ENCODE measurements at places on chromosomes 4 and X.

GRCh38 chrX:154096140-154097002, 1.1 kb downstream of the MECP2 start:
- DNase-seq = no peak

DNA sequence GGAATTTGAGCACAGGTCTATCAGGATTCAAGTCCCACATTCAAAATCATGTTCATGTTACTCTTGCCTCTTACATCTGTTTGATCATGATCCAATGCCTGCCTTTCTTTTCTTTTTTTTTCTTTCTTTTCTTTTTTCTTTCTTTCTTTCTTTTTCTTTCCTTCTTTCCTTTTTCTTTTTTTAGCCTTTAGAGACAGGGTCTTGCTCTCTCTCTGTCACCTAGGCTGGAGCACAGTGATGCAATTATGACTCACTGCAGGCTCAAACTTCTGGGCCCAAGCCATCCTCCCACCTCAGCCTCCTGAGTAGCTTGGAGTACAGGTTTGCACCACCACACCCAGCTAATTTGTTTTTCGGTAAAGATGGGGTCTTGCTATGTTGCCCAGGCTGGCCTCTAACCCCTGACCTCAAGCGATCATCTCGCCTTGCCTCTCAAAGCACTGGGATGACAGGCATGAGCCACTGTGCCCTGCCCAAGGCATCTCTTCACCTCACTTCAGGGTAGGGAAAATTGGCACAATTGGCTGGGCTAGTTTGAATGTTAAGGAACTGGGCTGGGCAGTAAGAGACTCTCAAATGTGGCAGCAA, 359.2 kb downstream of the FBXW7 start:
- DNase-seq = no peak

DNA sequence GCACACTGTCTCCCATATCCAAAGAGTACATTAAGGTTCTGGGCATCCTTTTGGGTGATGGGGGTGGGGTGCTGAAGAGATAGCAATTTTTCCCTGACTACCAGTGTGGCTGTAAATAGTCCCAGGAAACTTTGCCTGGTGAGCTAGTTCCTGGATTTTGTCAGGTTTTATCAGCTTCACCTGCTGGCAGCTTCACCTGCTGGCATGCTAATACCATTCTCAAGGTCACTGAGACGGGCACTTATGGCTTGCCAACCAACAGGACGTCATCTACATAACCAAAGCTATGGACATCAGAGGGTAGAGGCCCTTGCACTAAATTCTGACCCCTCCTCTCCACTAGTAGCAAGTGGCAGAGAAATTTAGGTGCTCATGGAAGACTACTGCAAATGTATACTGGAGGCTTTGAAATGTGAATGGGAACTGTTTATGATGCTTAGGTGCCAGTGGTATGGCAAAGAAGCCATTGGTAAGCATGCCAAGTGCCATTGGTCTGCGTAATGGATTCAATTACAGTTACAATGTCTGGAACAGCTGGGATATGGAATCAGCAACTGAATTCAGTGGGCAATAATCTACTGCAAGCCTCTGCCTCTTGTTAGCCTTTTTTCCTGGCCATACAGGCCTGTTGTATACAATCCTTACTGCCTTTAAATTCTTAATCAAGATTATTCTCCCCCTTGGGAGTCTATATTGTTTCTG, 71.6 kb upstream of the SH3RF1 start:
- DNase-seq = no peak

- DNase-seq = peak; percentile 53
Observed at GRCh38 chr4:41655177-41655576, 93.3 kb downstream of the PHOX2B start.

- no peak for DNase-seq
Observed at GRCh38 chrX:86263526-86263925, 115.3 kb downstream of the DACH2 start.

DNA sequence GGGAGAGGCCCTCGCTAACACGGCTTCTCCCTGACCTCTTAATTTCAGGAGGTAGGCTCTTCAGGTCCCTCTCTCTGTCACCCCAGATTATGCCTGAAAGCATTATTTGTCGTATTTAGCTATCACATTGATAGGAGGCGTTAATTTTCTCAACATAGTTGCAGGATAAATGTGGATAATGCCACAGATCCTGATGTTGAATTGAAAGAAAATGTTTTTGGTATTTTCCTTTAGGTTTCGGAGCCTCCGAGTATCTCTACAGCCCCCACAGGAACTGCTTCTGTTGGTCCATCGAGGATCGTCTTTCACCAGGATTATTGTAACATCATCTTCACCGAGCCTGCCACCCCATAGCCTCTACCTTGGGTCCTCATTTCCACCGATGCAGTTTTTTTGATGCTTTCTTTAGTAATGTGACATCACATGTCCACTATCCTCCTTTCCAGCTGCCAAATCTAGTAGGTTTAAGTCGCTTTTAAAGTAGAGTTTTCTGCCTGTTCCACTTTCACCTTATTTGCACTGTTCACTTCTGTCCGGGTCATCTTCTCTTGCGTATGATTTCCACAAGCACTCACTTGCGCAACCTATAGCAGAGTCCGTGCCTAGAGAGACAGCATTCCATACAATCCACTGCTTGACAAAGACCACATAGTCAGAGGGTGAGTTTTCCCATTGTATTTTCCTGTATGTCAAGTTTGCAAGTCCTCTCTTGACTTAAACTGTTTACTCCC, 665 bp downstream of the TIGD2 start:
- peak; percentile 84 for DNase-seq

- DNase-seq = no peak
Observed at GRCh38 chr4:8372506-8372905, 68.0 kb downstream of the ACOX3 start.

GRCh38 chrX:129091097-129091496, 432.2 kb downstream of the SMARCA1 start:
- DNase-seq = no peak

DNA sequence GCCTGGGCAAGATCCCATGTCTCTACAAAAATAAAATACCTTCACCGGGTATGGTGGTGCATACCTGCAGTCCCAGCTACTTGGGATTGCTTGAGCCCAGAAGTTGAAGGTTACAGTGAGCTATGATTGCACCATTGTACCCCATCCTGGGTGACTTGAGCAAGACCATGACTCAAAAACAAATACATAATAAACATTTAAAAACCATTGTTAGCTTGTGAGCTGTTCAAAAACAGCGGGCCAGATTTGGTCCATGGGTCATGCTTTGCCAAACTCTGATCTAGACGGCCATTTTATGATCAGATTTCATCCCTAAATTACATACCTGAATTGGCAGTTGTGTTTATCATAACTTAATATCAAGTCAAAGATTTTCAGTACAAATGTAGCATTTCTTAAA, 76.0 kb upstream of the GPM6B start:
- no peak for DNase-seq

DNA sequence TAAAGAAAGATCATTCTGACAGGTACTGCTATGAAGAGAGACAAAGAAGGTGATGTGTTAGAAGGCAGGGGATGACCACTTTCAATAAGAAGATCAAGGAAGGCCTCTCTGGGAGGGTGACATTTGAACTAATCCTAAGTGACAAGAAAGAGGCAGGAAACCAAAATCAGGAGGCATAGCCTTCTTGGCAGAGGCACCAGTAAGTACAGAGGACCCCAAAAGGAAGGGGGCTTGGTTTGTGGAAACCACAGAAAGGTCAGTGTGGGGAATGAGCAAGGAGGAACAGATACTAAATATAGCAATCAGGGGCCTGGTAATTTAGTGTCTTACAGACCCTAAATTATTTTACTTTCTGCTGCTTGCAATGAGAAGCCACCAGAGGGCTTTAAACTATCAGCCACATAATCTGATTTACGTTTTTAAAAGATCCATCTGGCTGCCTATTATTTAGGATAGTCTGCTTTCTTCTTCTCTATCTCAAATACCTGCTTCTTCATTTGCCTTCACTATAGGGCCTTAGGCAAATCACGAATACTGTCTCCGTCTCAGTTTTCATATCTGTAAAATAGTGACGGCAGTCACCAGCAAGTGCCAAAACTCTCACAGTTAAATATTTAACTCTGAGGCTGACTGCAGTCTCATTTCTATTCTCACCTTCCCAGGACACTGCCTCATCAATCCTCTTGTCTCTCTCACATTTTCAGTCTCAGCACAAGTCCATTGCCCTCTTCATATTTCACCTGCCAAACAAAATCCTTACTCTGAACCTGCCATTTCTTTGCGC, 16.7 kb downstream of the NR3C2 start:
- DNase-seq = no peak

- no peak for DNase-seq
Observed at GRCh38 chrX:105267167-105267566, 46.7 kb upstream of the TEX13A start.

- DNase-seq = no peak
Observed at GRCh38 chrX:77597090-77597489, 149.9 kb downstream of the FGF16 start.

Measured in NCI-H226 (cell line).